ENCODE measurements at places on chromosomes 3 and 15.

GRCh38 chr3:122576174-122576940 is 1.1 kb upstream of the PARP15 start:
- no peak for DNase-seq

- DNase-seq = no peak
Measured at GRCh38 chr15:70473581-70474370, 289.6 kb downstream of the UACA start.

- DNase-seq = no peak
Measured at GRCh38 chr3:38473229-38473628, 19.5 kb downstream of the ACVR2B start.

- no peak for DNase-seq
Measured at GRCh38 chr3:175426805-175427204, 567.7 kb downstream of the NAALADL2 start.

DNA sequence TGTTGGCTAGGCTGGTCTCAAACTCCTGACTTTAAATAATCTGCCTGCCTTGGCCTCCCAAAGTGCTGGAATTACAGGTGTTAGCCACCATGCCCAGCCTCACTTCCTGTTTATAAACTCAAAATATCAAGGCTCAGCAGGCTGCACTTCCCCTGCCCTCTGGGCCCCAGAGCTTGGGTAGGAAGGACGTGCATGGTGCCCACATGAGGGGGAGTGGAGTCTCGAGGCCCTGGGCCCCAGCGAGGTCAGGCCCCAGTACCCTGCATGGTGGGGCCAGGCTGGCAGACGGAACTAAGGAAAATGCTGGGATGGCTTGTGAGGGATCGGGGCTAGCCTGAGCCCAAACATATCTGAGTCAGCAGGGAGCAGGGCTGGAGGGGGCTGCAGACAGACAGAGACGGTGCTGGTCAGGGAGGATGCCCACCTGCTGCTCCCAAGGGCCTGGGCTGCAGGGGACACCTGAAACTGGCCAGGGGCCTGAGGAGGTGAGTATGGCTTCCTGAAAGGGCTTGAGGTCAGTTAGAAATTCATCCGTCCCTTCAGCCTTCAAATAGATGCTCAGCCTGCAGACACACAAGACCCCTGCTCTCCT is 5.1 kb downstream of the SPTBN5 start:
- no peak for DNase-seq
